A673 (cell line): ENCODE measurements at places on chromosomes 16 and 17. TPM values are rescaled to one million over a fixed set of nuclear protein-coding genes. Genes with fewer than 3 reads are reported as not detected.

The MT1E gene
- 21.6 and 50.6 TPM in 2 replicates for total RNA-seq

GRCh38 chr16:3841729-3842508 is 38.6 kb downstream of the CREBBP start:
- DNase-seq = no peak

- DNase-seq = no peak
Observed at GRCh38 chr16:80680839-80681238, 123.6 kb downstream of the CDYL2 start.

DNA sequence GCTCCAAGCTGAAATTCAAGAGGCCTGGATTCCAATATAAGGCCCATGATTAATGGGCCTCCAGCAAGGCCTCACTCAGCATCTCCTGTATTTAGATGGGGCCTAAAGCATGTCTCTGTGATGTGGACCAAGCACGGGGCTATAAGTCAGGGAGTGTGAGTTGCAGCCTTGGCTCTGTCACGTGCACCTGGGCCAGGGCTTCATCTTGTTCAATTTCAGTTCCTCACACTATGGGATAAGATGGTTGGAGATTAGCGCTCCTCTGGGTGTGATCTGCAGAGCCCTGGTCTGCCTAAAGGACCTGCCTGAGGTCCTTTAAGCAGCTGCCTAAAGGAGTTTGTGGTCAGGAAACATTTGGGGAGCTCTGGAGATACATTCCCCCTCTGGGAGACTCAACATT is 25.2 kb downstream of the KLHL36 start:
- no peak for DNase-seq

- DNase-seq = no peak
Observed at GRCh38 chr17:8480011-8480976, 44.6 kb downstream of the NDEL1 start.

GRCh38 chr16:64993464-64993863 is 128.4 kb downstream of the CDH11 start:
- peak; percentile 56 for DNase-seq

DNA sequence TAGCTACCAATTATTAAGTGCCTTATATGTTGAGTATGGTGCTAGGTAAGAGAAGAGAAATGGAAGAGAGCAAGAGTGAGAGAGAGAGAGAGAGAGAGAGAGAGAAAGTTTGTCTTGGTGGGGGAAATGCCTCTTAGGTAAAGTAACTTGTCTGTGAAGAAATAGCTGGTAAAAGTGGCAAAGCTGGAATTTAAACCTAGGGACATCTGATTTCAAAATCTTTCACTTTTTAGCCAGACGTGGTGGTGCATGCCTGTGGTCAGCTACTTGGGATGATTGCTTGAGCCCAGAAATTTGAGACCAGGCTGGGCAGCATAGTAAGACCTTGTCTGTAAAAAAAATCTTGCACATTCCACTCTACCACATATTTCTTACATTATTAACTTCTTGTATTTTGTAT is 23.0 kb upstream of the CDR2 start:
- no peak for DNase-seq
